A673 (cell line): ENCODE measurements at places on chromosomes 12 and 14. TPM values are rescaled to one million over a fixed set of nuclear protein-coding genes. Genes with fewer than 3 reads are reported as not detected.
A peak's percentile ranks its signal among the peaks of the same experiment; 100 is the strongest.

GRCh38 chr14:73461478-73462047 lies 3.2 kb upstream of the NUMB start:
- no peak for DNase-seq

DNA sequence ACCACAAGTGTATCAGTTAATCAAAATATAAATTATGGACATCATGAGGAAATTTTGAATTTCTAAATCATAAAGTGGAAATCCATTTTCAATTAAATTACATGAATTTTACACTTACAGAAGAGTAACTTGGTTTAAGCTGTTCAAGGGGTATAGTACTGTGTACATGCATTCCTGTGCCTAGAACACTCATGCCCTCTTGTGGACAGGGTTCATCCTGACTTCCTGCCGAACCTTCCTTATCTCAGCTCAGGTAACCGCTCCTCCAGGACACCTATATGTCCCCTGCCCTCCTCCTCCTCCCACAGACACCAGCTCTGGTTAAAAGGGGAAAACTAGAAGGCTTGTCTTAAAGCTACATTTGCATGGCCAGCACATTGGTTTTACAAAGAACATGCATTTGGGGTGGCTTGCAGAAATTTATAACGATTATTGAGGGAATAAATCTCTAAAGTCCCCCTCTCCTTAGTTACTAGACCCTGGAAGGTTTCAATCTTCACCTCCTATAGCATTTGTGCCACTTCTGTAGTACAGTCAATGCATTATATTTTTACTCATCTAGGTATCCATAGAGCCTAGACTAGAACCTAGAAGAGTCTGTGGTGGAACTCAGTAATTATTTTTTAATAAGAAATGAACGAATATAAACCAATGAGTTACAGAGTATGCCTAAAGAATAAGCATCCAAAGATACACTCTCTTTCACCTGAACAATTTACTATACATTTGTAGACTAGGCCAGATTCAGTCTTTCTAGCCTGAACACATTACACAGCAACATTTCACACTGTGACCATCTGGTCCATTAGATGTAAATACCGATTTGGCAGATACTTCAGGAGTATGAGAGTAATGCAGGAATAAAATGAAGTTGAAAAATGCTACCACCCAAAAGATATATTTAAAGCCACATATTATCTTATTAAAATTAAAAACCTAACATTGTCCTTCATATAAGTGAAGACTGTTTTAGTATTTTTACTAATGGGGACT lies 345.6 kb downstream of the PAWR start:
- peak; percentile 55 for DNase-seq

DNA sequence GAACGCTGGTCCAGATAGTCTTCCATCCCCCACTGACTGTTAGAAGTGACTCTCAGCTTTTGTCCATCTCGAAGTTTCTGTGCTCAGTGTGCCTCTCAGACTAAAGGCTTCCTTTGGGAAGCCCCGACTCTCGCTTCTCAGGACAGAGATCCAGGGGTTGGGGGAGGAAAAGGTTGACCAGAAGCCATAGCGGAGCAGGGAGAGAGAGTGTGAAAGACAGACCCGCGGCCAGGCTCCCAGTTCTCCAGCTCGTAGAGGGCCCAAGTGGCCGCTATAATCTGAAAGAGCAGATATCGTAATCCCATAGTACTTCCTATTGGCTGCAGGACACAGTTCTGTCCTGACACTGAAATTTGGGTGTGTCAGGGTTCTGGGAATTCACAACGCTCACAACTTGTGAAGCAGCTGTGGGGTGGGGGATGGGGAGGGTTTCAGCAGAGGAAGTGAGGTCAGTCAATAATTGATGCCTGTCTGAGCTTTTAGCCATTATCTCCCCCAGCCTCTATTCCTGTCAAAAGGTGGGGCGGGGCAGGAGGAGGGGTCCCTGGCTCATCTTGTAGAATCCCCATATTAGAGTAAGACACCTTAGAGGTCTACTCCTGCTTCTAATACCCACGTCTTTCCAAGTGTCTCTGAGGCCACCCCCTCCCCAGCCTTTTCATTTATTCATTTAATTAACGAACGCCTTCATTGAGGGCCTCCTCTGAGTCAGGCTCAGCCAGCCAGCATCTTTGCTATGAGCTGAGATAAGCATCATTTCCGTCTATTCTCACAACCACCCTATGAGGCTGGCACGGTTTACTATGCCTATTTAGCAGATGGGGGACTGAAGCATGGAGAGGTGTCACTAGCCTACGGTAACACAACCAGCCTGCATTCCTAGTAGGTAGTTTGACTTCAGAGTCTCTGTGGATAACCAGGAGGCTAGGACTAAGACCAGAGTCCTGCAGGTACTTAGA lies 1.6 kb upstream of the ACVRL1 start:
- peak; percentile 50 for DNase-seq

DNA sequence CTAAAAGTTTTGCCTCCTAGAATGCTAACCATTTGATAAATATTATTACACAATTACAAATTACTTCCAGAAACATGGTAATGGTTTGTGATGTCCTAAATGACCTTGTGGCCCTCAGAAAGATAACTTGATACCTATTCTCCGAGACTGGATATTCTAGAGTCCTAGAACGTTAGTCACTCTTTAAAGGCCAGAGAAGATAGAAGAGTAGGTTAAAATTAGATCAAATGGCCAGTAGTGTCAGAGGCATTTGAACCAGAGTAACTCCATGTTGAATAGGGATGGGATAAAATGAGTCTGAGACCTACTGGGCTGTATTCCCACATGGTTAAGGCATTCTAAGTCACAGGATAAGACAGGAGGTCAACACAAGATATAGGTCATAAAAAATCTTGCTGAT lies 96.6 kb upstream of the ADAMTS20 start:
- DNase-seq: no peak

GRCh38 chr12:108055141-108055540 lies 73.9 kb upstream of the WSCD2 start:
- DNase-seq: no peak

DNA sequence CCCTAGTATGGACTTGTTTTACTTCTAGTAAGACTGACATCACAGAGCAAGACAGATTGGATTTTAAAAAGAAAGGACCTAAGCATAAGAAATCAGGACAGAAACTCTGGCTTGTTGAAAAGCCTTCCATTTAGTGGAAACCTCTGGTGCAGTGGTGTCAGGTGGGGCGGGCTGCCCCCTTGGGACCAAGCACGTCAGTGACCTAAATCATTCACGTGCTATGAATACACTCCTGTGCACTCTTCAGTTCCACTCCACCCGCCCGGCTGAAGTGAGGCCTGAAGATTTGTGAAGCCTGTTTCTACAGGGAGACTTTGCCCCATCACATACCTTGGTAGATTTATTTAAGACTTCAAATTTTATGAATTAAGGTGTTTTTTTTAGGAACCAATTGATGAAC lies 58.2 kb upstream of the STRN3 start:
- DNase-seq: no peak

DNA sequence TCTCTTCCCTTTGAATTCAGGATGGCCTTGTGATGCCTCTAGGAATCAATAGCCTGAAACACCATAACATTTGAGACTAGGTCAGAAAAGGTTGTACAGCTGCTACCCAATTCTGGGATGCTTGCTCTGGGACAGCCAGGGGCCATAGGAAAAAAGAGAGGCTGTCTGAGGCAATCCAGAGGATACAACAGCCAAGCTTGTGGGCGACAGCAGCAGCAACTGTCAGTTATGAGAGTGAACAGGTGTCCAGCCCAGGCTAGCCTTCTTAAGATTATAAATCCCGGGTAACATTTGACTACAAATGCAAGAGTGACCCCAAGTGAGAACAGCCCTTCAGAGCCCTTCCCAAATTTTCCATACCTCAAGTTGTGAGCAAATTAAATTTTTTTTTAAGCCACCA lies 11.1 kb downstream of the DCN start:
- no peak for DNase-seq

- no peak for DNase-seq
Observed at GRCh38 chr14:78637489-78637888, 467.3 kb downstream of the NRXN3 start.

GRCh38 chr14:50744231-50744630 lies 76.1 kb upstream of the SAV1 start:
- DNase-seq: no peak

DNA sequence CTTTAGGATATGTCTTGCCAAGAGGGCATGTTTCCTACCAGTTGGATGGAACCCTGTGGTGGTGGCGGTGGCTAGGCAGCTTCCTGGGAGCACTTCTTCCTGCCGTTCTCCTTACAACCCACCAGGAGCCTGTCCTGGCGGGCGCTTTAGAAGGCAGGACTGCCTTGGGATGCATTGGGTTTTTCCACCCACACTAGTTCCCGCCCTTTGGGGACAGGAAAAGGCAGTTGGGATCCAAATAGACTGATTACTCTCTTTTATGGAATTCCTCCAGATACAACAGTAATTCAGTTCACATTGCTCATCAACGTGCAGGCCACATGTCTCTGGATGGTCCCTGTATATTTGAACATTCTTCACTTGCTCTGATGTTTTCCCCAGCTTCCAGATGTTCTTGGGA lies 305.7 kb upstream of the SSTR1 start:
- DNase-seq: peak; percentile 37

- DNase-seq: no peak
Observed at GRCh38 chr14:83874662-83875061, 1655.3 kb upstream of the FLRT2 start.

DNA sequence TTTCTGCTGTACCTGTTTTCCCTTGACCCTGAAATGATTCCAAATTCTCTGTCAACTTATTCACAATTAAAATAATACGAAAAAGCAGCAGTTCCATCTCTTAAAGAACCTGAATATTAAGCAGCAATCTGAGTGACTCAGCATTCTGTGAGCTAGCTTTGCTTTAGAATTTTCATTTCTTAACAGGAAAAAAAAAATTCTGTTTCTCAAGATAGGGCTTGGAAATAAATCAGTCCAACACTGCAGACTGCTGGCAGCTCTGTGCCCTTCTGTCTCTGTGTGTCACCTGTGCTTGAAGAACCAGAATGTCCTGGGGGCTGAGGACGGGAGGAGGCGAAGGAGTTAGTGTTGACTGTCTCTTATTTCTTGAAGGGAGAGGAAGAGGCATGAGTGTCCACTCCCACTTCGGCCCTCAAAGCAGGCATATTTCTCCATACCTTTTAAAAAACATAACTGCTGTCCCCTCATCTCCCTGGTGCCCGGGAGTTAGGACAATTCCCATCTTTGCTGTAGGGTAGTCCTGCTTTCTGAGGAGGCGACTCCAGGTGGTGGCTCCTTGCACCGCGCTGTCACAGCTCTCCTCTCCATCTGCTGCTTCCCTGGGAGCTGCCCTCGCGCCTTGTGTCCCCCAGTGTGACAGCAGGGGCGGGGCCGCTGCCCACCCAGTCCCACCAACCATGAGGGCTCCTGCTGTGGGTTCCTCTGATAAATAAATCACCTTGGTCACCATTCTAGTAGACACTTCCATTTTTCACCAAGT lies 203.1 kb downstream of the CALM1 start:
- peak; percentile 30 for DNase-seq

GRCh38 chr12:27000961-27001360 lies 13.2 kb downstream of the TM7SF3 start:
- DNase-seq: no peak

DNA sequence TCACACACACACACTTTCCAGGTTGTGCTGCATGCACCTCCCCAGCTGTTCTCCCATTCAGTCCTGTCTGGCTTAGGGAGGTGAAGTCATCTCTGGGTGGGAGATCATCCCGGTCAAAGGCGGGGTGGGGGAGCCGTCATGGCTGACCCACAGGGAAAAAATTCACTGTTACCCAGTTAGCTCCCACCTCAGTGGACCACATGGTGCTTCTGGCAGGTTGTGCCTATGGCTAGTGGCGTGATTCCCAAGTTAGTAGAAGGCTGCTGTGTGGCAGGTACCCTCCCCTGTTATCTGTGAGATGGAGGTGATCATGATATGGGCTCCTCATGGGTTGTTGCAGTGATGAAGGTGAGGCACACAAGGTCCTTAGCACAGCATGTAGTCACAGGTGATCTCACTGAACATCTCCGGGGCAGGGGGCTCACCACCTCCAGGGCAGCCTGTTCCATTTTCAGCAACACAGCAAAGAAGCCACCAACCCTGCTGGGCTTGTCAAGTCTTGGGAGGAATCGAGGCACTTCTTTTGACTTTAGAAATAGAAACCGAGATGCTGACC lies 154.9 kb upstream of the CCND2 start:
- DNase-seq: no peak

- DNase-seq: no peak
Observed at GRCh38 chr14:103105580-103106150, 11.1 kb downstream of the EXOC3L4 start.

DNA sequence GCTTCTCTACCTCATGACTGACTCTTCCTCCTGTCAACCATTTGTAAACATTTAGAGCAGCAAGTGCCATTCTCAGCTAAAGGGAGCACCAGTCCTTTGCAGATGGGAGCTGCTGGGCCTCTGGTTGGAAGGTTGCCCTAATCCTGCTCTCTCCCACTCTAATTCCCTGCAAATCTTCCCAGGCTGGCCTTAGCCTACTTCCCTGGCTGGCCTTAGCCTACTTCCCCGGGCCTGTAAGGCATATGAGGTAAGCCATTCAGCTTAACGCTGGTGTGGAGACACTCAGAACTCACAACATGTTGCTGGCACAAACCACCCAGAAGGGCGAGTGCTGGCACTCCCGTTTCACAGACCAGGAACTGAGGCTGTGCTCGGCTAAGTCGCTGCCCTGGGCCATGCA lies 69.0 kb downstream of the CPSF2 start:
- DNase-seq: no peak

- no peak for DNase-seq
Observed at GRCh38 chr12:27711967-27712366, 1.3 kb downstream of the MRPS35 start.

DNA sequence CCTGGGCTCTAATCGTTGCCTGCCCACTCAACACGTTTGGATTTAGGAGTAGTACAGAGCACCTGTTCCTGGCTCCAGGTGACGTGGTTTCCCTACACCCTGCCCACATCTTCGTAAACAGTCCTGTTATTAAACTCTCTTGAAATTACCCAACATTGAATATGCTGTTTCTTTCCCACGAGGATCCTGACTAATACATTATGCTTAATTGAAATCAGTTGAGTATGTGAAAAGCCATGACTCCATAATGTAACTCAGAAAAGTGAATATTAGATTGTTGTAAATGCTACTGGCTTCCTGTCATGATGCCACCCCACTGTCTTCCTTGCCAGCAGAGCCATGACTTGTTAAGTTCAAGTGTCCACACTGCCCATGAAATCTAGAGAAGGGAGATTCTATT lies 21.6 kb downstream of the AK7 start:
- DNase-seq: no peak

GRCh38 chr14:52262600-52262999 lies 4.9 kb upstream of the PTGDR start:
- no peak for DNase-seq

GRCh38 chr14:57568554-57568953 lies 74.9 kb upstream of the CCDC198 start:
- DNase-seq: no peak

The TMTC2 gene
- 3.3 and 3.7 TPM in 2 replicates for total RNA-seq

The PPP1R36 gene
- 0.34 and 0.61 TPM in 2 replicates for total RNA-seq

The P2RX2 gene
- total RNA-seq: 0.17 TPM in 1 of 2 replicates, not detected in the other

The PRIMA1 gene
- 0.09 and 0.20 TPM in 2 replicates for total RNA-seq

The KRT2 gene
- not detected in 2 replicates for total RNA-seq

The NKX2-1 gene
- total RNA-seq: not detected in 2 replicates

The FGF23 gene
- total RNA-seq: not detected in 2 replicates

The PLEKHG7 gene
- not detected in 2 replicates for total RNA-seq

The CCDC198 gene
- not detected in 2 replicates for total RNA-seq
